ENCODE measurements at places on chromosomes 3 and 15.
A peak's percentile ranks its signal among the peaks of the same experiment; 100 is the strongest.

- no peak for DNase-seq
Measured at GRCh38 chr3:98531622-98532274, at the start of gene GPR15. Gene GPR15, plus strand, starts transcription at chr3:98531978. Its CDS starts 56 bp downstream, at chr3:98532034.

- no peak for DNase-seq
Measured at GRCh38 chr3:143167969-143168854, 48.6 kb downstream of the CHST2 start.

GRCh38 chr3:115286529-115287197, 139.6 kb upstream of the ZBTB20 start:
- no peak for DNase-seq

DNA sequence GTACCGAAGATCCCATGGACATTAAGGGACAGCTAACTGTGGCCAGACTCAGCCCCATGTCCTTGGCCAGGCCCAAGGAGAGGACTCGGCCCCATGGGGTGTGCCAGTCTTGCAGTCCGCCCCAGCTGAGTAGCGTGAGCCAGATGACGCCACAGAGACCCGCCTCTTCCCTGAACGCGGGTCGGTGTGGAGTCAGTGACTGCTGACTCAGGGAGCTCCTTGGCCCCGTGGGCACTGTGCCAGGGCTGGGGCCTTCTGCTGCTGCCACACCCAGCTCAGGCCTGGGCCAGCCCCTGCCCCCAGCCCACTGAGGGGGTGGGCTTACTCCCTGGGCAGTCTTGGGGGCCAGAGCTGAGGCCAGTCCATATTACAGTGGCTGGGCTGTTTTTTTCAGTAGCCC, 52.8 kb downstream of the PLXNA1 start:
- no peak for DNase-seq

GRCh38 chr15:90106522-90107117, 4.4 kb upstream of the IDH2 start:
- no peak for DNase-seq

DNA sequence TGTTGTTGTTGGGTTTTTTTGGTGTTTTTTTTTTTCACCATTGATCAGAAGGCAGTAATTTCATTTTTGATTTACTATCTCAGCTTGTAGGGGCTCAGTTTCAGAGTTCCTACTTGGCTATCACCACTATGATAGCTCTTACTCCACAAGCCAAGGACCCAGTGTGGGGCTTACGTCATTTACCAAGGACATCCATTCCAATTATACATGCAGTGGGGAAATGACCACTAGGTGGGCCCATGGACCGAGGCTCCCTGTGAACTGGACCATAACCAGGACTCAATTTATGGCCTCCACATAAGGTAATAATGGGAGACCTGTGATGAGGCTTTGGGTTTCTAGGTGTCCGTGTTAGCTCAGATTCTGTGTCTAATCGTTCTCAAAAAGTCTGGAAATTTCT, 67.5 kb upstream of the CACNA1D start:
- DNase-seq, result no peak

- DNase-seq, result no peak
Measured at GRCh38 chr15:67267951-67268941, 13.7 kb downstream of the IQCH start.

DNA sequence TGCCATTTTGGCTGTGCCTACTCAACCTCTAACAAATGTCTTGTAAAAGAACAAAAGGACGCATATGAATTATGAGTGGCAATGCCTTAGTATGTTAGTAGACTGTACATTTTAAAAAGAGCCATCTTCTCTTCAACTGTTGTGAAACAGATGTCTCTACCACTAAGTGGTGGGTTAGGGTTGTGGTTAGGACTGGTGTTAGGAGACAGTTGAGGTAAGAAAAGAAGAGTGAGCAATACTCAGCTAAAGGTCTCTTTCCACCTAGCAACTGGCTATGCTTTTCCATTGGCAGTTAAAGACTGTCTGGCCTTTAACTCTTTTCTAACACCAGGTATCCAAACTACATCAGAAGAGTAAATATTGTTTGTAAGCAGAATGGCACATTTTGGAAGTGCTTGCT, 221.7 kb upstream of the TBC1D5 start:
- no peak for DNase-seq

- no peak for DNase-seq
Measured at GRCh38 chr3:114175204-114175987, 3.5 kb downstream of the DRD3 start.

GRCh38 chr3:41194701-41195100, 4.6 kb upstream of the CTNNB1 start:
- no peak for DNase-seq

DNA sequence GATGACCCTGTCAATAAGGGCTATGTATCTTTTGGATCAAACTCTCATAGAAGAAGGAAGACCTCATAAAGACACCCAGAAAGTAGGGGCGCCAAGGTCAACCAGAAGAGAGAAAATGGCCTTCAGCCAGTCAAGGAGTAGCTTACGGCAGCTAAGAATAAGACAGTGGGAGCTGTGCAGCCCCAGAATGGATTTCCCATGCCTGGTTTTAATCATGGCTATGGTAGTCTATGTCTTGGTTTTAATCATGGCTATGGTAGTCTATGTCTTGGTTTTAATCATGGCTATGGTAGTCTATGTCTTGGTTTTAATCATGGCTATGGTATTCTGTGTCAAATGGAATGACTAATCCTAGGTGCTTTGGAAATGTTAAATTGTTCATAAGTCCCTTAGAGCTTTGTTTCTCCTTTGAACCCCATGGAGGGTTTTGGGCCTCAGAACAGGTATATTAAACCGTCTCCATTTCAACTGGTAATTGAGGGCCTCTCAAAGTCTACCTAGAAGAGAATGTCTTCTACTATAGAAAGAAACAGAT, 742.0 kb upstream of the CFAP20DC start:
- DNase-seq, result peak; percentile 27

DNA sequence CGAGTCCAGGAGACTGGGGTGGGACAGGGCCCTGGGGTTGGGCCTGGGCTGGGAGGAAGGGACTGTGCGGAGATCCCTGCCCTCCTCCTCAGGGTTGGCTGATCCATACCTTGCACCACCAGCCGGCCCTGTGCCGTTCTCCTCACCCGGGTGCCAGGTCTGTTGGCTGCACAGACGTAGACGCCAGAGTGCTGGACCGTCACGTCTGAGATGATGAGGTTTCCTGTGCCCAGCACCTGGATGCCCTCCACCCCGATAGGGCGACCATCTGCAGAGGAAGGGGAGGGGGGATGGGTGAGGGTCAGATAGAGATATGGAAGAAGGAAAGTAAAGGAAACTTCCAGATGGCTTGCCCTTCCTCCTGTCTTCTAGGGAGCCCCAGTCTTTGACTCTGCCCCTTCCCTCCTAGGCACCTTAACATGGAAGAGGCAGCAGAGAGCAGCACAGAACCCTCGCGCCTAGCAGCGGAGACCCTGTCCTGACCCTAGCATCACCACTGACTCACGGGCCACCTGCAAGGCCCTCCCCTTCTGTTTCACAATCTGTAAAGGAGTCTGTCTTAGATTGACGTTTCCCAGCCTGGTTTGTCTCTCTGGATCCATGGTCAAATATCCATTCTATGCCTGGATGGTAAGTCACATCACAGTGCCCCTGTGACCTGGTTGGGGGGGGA, 28.8 kb downstream of the RNU5B-1 start:
- no peak for DNase-seq

GRCh38 chr15:52023169-52023922, 4.3 kb downstream of the MAPK6 start:
- DNase-seq, result no peak

DNA sequence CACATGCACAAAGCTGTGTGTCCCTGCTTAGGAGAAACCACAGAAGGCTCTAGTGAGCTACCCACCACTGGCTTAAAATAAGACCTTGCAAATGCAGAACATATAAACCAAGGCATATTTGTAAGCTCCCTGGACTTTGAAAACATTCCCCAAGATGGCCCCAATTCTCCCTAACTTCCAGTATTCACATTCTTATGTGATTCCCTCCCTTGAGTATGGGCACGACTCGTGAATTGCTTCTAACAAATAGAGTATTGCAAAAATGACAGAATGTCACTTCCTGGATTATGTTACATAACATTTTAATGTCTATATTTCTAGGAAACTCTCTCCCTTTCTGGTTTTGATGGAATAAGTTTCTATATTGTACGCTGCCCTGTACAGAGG, 131.8 kb upstream of the MCTP2 start:
- DNase-seq, result no peak

DNA sequence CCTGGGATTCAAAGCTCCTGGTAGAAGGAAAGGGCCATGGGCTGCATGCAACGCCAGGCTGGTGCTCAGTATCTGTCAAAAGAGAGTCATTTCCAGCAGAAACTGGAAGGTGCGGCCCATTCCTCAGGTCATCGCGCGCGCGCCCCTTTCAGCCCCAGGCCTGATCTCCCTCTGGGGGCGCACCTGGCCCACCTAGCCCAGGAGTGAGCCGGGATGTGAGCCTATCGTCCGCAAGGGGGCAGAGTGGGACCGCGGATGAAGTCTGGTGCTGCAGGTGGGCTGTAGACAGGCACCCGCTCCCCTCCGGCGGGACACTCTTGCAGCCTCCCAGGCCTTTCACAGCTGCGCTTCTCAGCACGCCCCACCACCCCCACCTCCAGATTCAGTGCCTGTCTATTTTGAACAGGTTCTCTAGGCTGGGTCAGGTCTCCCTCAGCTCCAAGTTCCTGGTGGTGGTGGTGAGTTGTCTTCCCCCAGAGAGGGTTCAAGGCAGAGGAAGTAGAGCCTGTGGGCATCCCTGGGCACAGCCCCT, 5.8 kb upstream of the RPL29 start:
- peak; percentile 80 for DNase-seq

DNA sequence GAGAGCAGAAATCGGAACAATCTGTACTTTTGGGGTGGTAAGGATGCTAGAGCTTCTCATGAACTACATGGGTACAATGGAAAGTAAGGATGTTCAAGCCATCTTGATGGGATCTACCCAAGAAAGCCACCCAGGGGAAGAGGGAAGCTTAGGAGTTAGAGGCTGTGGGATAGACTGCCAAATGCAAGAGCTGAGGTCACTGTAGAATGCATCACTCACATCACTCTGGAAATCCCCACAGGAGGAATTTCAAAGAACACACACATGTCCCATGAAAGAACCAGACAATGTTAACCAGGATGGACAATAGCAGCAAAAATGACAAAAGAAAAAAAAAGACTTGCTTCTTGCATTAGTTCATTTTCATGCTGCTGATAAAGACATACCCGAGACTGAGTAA, 32.8 kb upstream of the UBE2E2 start:
- DNase-seq, result no peak

- no peak for DNase-seq
Measured at GRCh38 chr3:147521646-147522045, 112.5 kb downstream of the ZIC1 start.

DNA sequence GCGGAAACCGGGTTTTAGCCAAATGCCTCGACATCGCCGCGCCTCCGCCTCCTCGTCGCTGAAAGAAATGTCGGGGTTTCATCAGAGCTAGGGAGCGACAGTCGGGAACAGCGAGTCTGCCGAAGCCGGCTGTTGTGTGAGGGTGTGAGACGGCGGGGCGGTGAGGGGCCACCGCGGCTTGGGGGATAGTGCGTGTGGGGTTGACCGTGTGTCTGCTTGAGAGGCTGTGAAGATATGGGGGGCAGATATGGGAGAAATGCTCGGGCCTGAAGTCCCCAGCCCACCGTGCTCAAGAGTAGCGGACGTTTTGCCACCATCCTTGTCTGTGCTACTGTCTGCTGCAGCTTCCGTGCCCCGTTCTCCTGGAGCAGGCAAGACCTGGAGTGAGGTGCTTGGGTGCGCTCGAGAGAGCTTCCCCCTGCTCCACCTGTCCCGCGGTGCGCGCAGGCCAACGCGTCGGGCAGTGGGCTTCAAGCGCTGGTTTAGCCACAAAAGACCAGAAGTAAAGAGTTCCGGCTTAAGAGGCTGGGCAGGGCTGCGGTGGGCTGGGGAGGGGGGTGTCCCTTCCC, 716 bp upstream of the ISLR2 start:
- no peak for DNase-seq

- DNase-seq, result peak; percentile 21
Measured at GRCh38 chr15:67884514-67885174, 44.8 kb upstream of the RNU6-1 start.

GRCh38 chr15:55700876-55701275, 42.1 kb downstream of the PRTG start:
- no peak for DNase-seq

DNA sequence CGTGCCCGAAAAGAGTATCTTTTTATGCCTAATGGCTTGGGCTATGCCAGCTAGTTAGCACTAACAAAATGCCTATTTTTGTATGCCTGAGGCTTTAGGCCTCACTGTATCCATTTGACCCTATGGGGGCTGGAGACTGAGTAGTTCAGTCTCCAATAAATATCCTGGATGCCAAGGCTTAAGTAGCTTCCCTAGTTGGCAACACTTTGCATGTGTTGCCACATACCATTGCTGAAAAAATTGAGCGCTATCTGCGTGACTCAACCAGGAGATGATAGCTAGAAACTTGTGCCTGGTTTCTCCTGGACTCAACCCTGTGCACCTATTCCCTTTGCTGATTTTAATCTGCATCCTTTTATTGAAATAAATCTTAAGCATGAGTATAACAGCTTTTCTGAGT, 58.4 kb upstream of the ATP2C1 start:
- DNase-seq, result no peak

- DNase-seq, result no peak
Measured at GRCh38 chr3:55611121-55611520, 124.0 kb upstream of the WNT5A start.

DNA sequence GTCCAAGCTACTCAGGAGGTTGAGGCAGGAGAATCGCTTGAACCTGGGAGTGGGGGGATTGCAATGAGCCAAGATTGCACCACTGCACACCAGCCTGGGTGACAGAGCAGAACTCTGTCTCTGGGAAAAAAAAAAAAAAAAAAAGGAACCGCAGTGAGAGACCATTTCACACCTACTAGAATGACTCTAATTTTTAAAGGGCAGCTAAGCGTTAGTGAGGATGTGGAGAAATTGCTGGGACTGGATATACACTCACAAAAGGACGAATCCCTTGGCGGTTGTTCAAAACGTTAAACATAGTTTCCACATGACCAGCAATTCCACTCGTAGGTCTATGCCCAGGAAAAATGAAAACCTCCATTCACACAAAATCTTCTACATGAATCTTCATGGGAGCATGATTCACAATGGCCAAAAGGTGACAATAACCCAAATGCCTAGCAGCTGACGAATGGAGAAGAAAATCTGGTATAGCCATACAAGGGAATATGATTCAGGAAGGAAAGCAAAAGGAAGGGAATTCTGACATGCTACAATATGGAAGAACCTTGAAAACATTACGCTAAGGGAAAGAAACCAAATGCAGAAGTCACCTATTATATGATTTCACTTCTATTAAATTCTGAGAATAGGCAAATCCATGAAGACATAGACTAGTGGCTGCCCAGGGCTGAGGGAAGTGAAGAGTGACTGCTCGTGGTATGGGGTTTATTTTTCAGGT, 127.0 kb downstream of the CHSY1 start:
- no peak for DNase-seq

- DNase-seq, result peak; percentile 80
Measured at GRCh38 chr3:171028025-171028778, 1.7 kb upstream of the SLC2A2 start.

GRCh38 chr3:9298236-9298635, 48.8 kb upstream of the SRGAP3 start:
- no peak for DNase-seq

- no peak for DNase-seq
Measured at GRCh38 chr3:141129541-141130011, 78.4 kb downstream of the SPSB4 start.
